ENCODE measurements at places on chromosomes 7 and 10. TPM values are rescaled to one million over a fixed set of nuclear protein-coding genes. Genes with fewer than 3 reads are reported as not detected.

MYL10 gene
- not detected for polyA plus RNA-seq

KLHDC10 gene
- 12.8 TPM for polyA plus RNA-seq

ZNF503 gene
- 11.7 TPM for polyA plus RNA-seq

ZNF487 gene
- 8.6 TPM for polyA plus RNA-seq

ACSM6 gene
- not detected for polyA plus RNA-seq

IDI2 gene
- polyA plus RNA-seq = 0.05 TPM
